ENCODE measurements at places on chromosomes 4 and X.

GRCh38 chr4:155173371-155173770, 35.1 kb upstream of the NPY2R start:
- DNase-seq, result no peak

- no peak for DNase-seq
Measured at GRCh38 chr4:108644237-108644636, 6.2 kb upstream of the OSTC start.

GRCh38 chr4:146132445-146132844, 43.1 kb upstream of the LSM6 start:
- no peak for DNase-seq

DNA sequence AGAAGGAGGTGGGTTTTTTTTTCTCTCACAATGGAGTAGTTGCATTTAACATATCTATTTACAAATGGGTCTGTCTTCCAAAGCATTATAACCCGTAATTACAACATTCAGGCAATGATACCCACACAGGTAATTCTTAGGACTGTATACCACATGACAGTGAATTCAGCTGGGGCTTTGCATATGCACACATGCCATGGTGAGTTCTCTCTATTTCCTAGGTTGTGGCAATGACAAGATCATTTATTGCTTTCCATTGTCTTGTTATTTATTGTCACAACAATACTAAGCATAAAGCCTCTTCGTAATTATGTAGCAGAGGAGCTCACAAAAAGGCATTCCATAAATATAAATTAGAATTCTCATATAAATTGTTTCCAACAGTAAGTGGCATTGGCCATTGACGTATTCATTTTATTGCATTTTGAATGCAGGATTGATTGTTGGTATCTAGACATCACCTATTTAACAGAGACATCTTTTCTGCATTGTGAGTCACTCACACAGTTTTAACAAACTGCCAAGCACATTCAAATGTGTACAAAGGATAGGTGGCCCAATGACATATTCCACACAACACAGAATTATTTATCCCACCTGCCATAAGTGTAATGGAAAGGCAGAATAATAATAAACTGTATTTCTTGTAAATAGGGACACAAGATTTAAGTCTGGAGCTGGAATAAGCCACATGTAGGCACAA, 390.7 kb upstream of the GALNT7 start:
- no peak for DNase-seq

Measured in hematopoietic multipotent progenitor cell treated with erythropoietin and hydrocortisone succinate and interleukin-3 and kit ligand, for 4 days (in vitro differentiated cells).